ENCODE measurements at places on chromosomes 2 and 18.

GRCh38 chr18:41864216-41864615 is 90.8 kb upstream of the PIK3C3 start:
- DNase-seq: no peak

GRCh38 chr18:8844721-8845148 is 139.4 kb downstream of the MTCL1 start:
- no peak for DNase-seq

DNA sequence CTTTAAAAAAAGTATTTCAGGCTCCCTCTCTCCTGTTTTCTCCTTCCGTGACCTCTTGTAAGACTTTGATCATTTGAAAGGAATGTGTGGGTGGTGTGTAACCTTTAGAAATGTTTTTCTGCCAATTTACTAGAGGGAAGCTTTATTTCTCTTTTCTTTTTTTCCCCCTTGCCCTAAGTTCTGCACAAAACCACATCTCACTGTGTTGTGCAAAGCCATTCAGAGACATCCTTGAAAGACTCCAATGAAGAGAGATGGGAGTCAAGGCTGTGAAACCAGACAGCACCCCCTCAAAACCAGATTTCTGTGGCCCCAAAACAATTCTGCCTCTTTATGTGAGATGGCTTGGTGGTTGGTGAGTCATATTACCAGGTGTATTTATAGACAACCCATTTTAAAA is 184.6 kb upstream of the ERBB4 start:
- DNase-seq: no peak

- DNase-seq: no peak
Measured at GRCh38 chr18:63322206-63322605, 2.6 kb upstream of the BCL2 start.

DNA sequence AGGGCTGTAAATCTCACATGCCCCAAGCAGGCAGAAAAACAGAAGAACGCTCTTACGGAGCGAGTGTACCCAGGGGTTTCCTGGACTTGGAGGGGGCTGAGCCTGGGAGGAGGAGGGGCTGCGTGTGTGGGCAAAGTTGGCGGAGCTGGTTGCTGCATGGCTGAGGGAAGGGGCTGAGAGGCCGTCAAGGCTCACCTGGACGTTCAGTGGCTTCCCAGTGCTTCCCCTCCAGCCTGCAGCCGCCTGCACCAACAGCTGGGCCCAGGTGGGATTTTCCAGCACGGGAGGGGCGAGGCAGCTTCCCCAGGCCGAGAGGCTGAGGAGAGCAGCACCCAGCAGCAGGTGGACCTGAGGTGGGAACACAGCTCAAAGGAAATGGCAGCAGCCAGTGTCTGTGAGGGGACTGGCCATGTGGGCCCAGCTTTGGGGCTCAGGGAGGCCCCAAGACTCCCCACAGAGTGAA is 70.6 kb upstream of the CTDP1 start:
- DNase-seq: peak; percentile 8

All from WERI-Rb-1 (cell line).